NCI-H187 (cell line): ENCODE measurements at places on chromosomes 11 and 22.

DNA sequence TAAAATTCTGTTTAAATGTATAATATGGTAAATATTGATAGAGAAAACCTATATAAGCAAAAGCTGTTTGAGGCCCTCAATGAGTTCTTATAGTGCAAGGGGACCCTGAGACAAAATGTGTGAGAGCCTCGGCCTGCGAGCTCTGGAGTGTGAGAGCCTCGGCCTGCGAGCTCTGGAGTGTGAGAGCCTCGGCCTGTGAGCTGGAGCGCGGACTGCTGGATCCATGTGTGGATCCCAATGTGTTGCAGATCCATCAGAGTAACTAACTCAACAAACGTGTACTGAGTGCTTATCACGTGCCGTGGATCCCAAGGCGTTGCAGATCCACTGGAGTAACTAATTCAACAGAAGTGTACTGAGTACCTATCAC lies 6.0 kb downstream of the RTL6 start:
- no peak for DNase-seq

- no peak for DNase-seq
These were observed 65.9 kb downstream of the KREMEN1 start for GRCh38 chr22:29138556-29139305.

GRCh38 chr11:73536961-73537360 lies 61.0 kb downstream of the FAM168A start:
- no peak for DNase-seq

GRCh38 chr22:36366291-36366708 lies 21.5 kb downstream of the MYH9 start:
- DNase-seq: no peak

GRCh38 chr22:17119481-17120202 lies 1.5 kb downstream of the TMEM121B start:
- DNase-seq: no peak

GRCh38 chr11:93155738-93156137 lies 42.1 kb downstream of the SLC36A4 start:
- DNase-seq: no peak

GRCh38 chr22:25672289-25673084 lies 69.5 kb upstream of the MYO18B start:
- no peak for DNase-seq

DNA sequence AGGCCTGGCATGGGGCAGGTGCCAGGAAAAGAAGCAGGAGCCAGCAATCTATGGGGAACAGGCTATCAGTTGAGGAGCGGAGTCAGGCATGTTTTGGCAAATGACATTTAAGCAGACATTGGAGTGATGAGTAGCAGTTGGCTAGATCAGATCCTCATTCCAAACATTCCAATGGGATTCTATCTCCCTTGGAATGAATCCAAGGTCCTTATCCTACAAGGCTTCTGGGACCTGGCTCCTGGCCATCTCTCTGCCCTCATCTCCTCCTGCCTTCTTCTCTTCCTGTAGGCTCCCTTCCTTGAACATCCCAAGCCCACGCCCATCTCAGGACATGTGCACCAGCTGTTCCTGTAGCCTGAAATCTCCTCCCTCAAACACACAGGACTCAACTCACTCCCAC lies 1074.5 kb downstream of the TBC1D22A start:
- no peak for DNase-seq

DNA sequence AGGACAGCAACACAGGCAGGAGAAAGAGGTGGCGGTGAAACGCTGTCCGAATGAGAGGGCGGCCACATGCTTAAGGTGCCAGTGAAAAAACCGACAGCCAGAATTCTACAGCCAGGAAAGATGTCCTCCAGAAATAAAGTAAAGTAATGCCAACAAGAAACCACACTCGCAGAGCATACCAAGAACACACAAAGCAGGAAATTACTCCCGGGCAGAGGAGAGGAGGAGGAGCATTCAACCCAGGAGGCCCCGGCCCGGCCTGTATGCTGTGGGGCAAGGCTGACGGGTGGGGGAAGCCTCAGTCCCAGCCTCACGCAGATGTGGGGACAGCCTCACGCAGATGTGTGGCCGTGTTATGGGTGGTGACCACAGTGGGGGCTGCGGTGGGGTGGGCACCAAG lies 28.0 kb downstream of the CHID1 start:
- no peak for DNase-seq

DNA sequence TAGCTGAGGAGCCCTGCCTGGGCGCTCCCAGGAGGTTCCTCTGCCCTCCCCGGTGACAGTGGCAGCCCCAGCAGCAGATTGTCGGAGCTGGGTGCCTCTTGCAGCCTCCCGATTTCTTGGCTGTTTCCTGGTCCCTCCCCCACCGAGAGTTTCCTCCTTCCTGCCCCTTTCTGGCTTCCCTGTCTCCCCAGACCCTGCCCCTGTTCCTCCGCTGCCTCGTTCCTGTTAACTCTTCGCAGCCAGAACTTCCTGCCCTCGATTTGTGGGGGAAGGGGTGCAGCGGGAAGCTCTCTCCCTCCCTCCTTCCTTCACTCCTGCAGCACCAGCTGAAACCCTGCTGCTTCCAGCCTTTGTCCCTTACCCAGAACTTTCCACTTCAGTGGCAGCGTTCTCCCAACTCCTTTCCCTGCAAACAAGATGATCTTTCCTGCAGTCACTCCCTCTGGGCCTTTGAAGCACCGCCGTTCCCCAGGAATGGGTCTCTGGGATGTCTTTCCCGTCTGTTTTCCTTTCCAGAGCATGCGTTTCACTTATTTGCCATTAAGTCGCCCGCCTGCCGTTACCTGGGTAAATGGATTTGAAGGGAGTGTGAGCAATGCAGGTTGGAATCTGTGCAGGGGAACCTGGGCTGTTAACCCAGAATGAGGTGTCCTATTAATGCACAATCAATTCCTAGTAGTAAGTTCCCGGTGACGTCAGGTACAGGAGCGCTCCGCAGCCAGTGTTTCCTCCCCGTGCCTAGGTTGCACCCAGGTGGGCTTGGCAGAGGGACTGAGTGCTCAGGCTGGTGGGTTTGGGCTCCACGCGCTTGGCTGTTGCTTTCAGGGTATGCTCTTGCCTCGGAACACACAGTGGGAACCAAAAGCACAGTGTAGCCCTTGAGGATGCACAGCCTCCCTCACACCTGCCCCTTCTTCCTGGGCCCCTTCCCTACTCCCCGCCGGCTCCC lies 4.3 kb downstream of the GRK2 start:
- no peak for DNase-seq

- no peak for DNase-seq
These were observed 697.6 kb downstream of the JRKL start for GRCh38 chr11:97087419-97087818.

DNA sequence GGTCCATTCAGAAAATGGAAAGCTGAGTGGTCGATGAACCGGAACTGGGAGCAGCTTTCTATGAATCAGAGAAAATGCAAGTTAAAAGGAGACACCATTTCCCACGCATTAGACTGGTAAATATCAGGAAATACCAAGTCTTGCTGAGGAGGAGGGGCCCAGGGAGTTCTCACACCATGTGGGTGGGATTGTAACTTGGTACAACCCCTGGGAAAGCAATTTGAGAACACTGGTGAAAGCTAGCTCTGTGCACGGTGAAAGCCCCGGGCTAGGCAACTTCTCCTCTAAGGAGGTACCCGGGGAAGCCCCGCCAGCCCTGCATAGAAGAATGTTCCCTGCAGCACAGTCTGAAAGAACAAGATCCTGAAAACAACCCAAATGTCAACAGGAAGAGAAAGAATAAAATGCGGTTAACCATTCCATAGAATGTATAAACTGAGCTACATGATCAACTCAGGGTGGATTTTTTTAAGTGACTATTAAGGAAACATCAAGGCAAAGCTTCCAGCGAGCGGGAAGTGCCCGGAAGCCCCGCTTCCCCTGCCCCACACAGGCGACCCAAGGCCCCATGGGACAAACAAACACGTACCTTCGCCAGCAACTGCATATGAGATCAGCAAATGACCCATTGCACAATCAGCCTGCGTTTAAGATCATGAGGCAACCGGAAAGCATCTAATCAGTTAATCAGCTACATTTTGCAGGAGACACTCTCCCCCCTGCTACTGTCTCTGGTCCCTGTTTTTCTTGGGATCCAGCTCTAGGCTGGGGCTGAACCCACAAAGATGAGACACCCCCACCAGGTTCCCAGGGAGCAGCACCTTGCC lies 11.3 kb downstream of the SHANK2 start:
- DNase-seq: no peak

DNA sequence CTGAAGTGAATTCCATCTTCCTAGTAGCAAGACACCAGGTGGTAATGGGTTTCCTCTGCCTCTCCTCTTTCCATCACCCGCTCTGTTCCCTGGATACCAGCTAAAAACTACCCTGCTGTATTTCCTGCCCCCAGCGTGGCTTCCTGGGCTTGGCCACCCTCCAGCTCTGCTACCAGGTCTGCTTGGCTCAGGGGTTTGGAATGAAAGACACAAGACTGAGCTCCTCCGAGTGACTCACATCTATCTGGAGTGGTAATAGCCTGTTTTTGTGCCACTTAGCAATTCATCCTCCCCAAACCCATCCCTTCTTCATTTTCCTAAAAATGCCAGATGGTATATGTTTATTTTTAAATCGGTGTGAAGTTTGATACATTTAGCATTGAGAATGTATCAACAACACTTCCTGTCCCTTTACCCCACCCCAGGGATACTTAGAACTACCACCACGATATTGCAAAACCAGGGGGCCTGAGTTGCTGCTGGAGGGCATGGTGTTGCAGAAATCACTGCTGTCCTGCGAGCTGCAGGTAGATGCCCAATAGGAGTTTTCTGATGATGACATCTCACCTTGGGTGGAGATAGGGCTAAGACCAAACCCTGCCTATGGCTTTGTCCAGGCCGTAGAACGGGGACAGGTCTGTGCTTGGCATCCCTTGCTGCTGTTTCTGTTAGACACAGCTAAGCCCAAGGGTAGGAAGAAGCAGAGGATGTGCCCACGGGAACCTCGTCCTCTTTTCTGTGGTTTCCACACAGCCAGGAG lies 7.5 kb upstream of the MICAL3 start:
- DNase-seq: no peak

GRCh38 chr11:122812638-122813037 lies 25.7 kb upstream of the CRTAM start:
- DNase-seq: no peak

DNA sequence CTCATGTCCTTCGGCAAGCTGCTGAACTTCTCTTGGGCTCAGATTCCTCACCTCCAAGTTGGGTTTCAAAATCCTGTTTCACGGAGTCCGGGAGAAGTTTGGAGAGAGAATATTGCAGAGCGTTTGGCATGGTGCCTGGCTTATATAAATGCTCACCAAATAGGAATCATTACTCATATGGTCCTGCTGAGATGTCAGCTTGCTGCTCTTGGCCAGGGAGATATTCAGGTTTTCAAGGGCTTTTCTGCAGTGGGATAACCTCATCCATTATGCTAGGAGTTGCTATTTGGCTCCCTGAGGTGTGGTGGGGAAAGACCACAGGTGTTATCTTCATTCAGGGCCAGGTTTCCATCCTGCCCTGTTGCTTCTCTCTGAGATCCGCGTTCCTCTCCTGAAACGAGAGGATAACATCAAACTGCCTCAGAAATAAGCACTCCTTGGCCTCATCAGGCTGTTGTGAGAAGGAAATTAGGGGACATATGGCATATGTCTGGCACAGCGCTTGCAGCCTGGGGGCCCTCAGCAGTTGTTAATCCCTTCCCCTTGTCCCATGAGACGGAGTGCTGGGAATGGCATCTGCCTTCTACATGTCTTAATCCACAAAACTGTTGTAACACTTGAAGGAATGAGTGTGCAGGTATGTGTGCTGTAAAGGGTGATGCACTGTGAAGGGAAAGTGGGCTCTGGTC lies 29.9 kb upstream of the ACER3 start:
- DNase-seq: no peak

- DNase-seq: no peak
These were observed 133.8 kb downstream of the OSBP2 start for GRCh38 chr22:30828187-30829155.

DNA sequence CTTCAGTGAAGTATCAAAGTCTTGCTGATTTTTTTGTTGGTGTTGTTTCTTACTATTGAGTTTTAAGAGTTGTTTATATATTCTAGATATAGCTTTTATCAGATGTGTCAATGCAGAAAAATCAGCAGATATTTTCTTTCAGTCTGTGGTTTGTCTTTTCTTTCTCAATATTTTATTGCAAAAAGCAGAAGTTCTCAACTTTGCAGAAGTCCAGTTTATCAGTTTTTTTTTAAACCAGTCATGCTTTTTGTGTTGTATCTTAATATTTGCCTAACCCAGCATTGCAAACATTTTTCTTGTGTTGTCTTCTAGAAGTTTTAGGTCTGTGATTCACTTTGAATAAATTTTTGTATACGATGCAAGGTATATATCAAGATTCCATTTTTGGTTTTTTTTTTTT lies 7.0 kb downstream of the ASRGL1 start:
- no peak for DNase-seq

GRCh38 chr11:64876229-64876750 lies 2.1 kb downstream of the EHD1 start:
- DNase-seq: no peak

DNA sequence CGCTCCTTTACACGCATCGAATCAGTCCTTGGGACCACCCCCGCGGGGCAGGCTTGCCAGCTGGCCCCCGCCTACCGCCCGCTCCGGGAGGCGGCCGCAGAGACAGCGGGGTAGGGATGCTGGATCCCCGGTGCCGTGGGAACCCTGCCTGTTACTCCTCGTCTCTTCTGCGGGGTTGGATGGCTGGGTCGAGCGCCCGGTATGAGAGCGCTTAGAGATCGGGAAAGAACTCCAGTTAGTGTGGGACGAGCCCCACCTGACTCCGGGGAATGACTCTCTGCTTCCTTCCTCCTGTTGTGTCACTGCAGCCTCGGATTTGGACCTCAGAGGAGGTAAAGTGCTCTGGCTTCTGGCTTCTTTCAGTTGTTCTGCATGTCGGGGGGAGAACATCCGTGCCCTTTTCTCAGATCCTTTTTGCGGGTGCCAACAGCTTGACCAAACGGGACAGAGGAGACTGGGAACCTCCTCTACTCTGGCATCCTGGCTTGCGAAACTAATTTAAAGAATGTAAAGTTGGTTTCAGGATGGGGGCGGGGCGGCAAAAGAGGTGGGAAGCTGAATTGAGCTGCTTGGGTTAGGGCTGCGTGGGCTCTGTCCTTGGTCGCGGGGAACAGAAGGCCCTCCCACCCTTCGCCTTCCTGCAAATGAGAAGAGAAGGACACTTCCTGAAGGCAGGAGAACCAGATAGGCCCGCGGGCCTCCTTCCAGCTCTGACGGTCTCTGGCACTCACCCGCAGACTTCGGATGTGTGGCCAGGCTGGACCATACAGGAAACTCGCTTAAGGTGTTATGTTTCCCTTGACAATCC lies 938 bp downstream of the LAYN start:
- DNase-seq: no peak

DNA sequence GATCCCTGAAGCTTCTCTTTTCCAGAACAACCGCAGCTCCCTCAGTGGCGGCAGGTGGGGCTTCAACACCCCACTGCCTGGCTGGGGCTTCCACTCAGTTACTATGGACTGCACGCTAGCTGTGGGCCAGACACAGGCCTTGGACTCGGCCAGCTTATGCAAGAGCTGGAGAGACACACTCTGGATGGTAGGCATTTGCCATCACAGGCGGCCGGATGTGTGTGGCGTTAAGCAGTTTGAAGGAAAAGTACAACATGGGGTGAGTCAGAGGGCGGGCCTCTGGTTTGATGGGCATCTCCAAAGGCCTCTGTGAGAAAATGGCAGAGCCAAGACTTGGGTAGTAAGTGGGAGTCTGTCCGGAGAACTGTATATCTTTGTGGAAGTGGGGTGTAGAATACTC lies 17.6 kb downstream of the KCNJ4 start:
- no peak for DNase-seq
